ENCODE measurements at places on chromosomes 2 and 18.

DNA sequence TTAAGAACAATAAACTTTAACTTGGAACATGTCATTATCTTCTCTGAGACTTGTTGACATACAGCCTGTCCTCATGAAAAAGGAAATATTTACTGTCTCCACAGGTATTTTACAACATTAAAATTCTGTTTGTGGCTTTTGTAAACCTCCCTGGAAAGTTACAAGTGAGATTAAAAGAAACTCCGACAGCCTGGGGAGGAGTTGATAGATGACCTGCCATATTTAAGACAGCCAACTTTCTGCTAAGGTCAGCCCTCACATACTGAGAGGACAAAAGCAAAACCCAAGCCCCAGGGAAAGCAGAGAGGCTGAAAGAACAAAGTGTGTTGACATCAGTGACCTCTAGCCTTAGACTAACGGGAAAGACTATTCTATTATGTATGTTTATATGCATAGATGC lies 350.2 kb downstream of the RIT2 start:
- DNase-seq: no peak

GRCh38 chr2:6937157-6937556 lies 19.9 kb downstream of the RNF144A start:
- no peak for DNase-seq

GRCh38 chr2:241882091-241882625 lies 12.6 kb downstream of the RTP5 start:
- peak; percentile 60 for DNase-seq

DNA sequence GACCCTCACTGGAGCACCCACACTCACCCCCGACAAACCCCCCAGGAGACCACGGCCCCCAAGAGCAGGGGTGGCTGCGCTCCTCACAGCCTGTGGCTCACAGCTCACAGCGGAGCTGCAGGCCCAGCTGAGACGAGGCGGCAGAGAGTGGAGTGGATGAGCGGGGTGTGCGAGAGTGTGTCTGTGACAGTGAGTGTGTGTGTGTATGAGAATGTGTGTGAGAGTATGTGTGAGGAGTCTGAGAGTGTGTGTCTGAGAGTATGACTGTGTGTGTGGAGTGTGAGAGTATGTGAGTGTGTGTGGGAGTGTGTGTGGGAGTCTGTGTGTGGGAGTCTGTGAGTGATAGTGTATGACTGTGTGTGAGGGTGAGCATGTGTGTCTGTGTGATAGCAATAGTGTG lies 55.3 kb upstream of the ID2 start:
- DNase-seq: no peak

GRCh38 chr2:26576565-26577441 lies 64.4 kb downstream of the CIB4 start:
- DNase-seq: no peak

DNA sequence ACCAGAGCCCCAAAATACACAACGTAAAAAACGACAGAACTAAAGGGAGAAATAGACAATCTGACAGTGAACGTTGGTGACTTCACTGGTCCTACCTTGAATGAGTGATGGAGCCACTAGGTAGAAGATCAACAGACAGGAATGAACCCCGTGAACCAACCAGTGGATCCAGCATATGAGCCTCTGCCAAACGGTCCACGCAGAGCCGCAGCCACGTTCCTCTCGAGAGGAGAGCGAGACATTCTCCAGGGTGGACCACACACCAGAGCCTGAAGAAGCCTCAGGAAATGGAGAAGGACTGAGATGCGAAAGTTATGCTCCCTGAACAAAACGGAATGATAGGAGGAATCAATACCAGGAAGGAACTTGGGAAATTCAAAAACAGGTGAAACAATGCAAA lies 178.4 kb downstream of the RTP5 start:
- no peak for DNase-seq

DNA sequence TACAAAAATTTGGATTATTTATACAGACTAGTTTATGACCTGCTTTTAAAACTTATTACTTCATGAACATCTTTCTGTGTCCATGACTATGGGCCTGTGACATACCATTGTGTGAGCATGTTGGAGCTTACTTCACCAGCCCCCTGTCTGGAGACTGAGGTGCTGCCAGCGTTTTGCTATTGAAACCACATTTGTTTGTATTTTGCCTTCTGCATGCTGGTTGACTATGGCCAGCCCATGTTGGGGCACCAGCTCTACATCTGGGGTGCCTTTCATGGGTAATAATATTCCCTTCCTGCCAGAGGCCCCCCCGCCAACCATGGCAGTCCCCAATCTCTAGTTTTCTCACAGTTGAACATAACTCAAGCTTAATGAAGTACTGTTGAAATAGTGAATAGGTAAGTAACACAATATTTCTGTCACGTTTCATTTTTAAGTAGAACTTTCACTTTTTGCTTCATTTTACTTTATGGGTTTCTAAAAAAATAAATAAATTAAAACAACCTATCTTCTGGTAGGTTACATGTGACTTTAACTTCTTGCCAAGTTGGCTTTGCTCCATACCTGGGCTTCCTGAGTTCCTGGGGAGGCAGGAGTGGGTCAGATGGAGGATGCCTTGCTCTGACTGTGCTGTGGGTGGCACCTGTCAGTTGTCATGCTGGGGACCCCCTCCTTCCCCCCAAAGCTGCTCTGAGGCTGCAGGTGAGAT lies 63.9 kb downstream of the DGKD start:
- DNase-seq: no peak

GRCh38 chr2:133571249-133571648 lies 3.0 kb upstream of the NCKAP5 start:
- no peak for DNase-seq

DNA sequence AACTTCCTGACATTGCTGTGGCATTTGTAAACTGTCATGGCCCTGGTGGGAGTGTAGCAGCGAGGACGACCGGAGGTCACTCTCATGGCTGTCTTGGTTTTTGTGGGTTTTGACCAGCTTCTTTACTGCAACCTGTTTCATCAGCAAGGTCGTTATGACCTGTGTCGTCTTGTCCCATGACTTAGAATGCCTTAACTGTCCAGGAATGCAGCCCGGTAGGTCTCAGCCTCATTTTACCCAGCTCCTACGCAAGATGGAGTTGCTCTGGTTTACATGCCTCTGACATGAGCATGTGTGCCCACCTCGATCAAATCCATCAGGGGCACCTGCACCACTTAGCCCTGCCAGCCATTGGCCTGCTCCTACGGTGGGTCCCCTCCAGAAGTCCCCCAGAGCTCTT lies 32.9 kb upstream of the SLC66A3 start:
- DNase-seq: no peak

DNA sequence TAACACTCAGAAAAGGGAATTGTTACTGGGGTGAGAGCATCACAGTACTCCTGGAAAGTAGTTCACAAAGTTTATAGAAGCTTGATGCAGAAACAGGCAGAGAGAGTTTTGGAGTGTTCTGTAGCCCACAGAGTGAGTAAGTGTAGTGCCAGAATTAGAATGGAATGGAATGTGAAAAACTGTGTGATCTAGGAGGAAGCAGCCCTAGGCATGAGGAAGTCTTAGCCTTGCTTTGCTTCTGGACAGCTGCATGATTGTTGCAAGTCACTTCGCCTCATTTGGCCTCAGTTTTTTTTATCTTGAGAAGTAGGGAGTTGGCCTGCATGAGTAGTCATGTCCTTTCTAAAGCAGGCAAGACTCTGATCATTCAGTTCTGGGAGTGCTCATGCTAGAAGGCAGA lies 10.9 kb downstream of the SERPINB12 start:
- DNase-seq: no peak

GRCh38 chr2:230202430-230203109 lies 17.2 kb downstream of the SP110 start:
- DNase-seq: no peak

- DNase-seq: no peak
These were observed 127.3 kb downstream of the HDAC4 start for GRCh38 chr2:239273280-239274234.

DNA sequence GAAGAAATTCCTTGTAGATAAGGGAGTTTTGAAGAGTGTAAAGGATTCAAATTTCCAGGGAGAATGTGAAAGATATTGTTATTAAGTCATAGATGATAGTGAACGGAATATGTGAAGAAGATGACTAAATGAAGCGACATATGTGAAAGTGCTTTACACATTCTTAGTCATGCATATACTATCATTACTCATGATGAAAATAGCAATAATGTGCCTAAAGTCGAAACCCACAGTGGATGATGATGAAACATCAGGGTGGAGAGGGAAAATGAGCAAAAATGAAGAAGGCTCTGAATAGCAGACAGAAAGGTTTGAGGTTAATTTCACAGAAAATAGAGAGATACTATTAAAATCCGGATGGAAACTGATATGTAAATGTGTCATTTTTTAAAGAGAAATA lies 1237.1 kb downstream of the LRP1B start:
- no peak for DNase-seq

DNA sequence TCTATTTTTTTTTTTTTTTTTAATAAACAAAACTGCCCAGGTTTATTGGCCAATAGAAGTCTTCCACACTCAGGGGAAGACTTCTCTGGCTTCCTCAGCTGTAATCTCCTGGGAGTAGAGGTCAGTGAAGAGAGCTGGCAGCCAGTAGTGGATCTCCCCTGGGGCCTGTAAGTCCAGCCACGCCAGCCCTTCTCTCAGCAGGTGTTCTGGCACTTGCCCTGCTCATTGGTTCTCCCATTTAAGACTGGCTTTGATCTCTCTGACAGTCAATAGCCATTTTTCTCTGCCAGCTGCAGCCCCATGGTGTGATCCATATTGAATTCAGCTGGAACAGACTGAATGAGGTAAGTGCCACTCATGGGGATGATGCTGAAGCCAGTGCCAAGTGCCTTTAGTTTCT lies 170.6 kb upstream of the SPHKAP start:
- DNase-seq: no peak

DNA sequence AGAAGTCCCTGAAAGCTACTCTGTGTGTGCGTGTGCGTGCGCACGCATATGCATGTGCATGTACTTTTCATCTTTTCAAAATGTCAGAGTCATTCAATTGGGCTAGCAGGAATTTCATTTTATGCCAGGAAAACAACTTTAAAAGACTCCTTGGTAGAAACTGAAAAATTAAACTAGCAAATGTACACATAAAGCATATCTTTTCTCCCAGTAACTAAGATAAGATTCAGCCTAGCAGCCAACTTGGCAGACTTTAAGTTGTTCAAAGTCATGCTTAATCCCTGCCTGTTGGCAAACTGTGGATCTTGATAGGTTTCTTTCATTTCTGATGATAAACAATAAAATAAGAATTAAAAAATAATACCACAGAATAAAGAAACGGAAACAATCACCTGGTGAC lies 1129.1 kb downstream of the LRP1B start:
- no peak for DNase-seq

GRCh38 chr2:63712748-63713147 lies 124.0 kb downstream of the MDH1 start:
- no peak for DNase-seq

DNA sequence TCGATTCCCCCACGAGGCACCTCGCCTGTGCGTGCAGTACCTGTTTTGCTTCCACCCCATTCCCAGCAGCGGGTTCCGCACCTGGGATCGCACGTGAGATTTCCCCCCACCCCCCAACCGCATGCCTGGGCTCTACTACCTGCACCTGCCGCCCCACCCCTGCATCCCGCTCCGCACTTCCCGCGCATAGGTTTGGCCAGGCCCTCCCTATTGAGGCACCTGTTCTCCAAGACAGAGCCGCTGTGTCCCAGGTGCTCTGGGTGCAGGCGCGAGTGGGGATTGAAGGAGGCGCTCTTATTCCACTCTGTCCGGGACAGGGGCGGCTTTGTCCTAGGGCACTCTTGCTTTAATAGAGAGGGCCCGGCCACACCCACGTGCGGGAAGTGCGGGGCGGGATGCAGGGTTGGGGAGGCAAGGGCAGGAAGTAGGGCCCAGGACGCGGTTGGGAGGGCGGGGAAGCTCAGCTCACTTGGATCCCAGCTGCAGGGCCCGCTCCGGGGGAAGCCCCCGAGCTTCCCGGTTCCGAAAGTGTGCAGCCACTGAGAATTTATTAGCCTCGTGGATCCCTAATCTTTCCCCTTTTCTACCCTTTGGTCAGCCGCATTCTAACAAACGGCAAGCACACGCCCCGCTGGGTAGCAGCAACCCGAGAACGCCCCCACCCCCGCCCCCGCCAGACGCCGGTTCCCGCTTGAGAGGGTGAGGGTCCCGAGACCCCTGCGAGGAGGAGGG lies 670 bp upstream of the MOCOS start:
- no peak for DNase-seq

DNA sequence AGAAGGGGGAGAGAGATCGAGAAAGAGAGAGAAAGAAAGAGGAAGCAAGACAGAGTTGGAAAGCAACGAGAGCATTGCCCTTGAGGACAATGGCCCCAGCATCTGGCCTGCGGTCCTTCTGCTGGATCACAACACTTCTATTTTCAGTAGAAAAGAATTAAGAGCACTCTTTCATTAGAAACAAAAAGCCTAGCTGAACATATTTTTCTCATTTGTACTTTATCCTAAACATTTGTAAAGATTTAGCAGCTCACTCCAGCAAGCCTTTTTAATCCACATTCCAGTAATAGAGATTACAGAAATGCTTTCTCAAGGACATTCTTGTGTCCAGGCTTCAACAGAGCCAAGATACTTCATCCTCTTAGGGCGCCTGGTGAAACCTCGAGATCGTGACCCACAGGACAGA lies 31.6 kb upstream of the AFF3 start:
- DNase-seq: no peak

DNA sequence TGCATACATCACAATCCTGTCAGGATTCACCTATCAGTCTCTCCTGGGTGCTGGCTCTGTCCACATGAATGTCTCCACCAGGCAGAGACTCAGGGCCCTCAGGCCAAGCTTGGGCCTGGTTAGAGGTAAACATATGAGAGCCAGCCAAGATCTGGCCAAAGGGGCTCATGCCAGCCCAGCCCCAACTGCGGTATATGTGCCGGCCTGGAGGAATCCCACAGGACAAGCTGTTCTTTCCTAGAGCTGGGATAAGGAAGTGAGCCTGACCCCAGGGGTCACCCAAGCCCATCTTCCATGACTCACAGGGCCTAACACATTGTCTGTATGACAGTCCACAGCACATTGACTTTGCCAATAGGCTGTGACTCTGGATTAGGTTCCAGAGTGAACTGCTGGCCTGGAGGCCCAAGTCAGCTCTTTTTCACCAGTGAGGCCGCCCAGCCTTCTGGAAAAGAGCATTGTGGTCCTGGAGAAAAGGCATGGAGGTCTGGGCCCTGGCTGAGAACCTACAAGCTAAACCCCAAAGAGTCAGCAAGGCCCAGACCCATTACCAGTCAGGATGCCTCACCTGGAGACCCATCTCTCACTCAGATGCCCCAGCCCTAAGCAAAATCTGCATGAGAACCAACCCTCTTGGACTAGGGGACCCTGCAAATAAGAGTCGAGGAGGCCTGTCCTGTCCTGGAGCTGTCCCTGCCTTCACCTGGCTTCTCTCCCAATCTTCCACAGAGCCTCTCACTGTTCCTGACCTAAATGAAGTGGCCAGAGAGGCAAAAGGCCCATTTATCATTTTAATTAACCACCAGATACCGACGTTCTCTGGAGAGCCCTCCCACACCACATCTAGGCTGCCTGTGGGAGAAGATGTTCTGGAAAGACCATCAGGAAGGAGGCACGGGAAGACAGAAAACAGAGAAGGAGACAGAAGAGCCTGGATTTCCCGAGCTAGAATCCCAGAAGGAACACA lies 120.9 kb upstream of the PKDCC start:
- DNase-seq: peak; percentile 42

DNA sequence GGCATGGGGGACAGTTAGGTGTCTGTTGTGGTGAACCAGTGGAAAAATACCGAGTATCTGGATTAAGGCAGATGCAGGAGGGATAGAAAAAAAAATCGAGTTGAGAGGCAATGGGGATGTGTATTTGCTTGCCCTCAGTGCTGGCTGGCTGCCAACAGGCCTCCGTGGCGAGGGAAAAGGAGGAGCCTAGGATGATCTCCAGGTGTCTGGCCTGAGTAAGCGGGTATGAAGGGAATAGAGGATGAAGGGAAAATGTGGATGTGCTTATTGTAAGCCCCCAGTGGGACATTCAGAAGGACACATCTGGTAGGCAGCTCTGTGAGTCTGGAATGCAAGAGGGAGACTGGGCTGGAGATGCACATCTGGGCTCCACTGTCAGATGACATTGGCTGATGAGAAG lies 22.8 kb downstream of the KCNS3 start:
- DNase-seq: peak; percentile 33

All from SK-N-DZ (cell line).